ENCODE measurements at places on chromosomes 5 and 9.

GRCh38 chr9:100196215-100196614, 97.2 kb downstream of the INVS start:
- no peak for DNase-seq

GRCh38 chr9:128384801-128385495, 13.8 kb downstream of the URM1 start:
- DNase-seq: no peak

- DNase-seq: no peak
Measured at GRCh38 chr5:75281716-75282465, 45.2 kb upstream of the ANKRD31 start.

DNA sequence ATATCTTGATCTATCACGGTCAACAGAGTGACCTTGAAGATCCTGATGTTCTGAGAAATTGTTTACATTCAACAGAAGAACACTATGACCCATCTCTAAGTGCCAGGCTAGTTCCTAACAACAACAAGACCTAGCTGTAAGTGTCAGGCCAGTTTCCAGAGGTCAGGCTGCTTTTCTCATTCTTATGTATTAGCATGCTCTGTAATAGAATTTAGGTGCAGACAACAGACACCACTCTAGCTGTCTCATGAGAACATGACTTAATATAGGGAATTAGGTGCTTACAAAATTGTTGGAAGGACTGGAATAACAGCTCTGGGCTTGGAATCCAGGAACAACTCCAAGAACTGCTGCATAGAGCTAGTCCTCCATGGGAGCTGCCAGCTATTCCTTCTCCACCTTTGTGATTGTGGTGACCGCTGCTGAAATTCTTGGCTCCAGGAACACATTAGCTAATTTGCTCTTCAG, 138.7 kb downstream of the SNX18 start:
- DNase-seq: no peak

DNA sequence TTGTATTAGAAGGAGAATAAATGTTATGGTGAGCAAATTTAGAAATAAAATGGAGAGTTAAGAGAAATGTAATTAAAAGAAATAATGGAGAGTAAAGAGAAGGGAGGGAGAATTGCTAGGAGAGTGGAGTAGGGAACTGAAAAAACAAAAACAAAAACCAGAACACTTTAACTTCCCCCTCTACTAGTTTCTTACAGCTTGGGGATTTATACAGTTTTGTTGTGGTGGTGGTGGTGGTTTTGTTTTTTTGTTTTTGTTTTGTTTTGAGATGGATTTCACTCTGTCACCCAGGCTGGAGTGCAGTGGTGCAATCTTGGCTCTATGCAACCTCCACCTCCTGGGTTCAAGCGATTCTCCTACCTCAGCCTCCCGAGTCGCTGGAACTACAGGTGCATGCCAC, 322.4 kb downstream of the TMEM167A start:
- DNase-seq: peak; percentile 36

GRCh38 chr9:110095161-110095595, 112.8 kb downstream of the C9orf152 start:
- no peak for DNase-seq

GRCh38 chr5:179749857-179750508, 17.4 kb downstream of the MAML1 start:
- DNase-seq: no peak

DNA sequence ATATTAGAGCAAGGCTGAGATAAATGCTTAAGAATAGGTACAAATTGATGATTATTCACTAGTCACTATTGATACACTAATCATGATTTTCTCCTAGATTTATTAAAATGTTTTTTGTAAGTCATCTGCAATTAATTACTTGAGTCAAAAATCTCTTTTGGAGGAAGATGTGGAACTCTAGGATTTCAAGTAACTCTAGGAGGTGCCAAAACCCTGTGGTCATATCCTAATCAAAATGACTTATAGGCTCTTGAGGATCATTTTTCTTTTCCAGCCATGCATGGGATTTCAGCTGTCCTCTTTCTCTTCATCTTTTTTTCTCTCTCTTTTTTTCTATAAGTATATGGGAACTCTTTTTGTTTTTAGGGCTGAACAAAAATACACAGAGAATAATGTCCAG, 141.8 kb upstream of the CD180 start:
- DNase-seq: no peak

GRCh38 chr9:21027295-21027694, 4.1 kb downstream of the HACD4 start:
- DNase-seq: no peak

DNA sequence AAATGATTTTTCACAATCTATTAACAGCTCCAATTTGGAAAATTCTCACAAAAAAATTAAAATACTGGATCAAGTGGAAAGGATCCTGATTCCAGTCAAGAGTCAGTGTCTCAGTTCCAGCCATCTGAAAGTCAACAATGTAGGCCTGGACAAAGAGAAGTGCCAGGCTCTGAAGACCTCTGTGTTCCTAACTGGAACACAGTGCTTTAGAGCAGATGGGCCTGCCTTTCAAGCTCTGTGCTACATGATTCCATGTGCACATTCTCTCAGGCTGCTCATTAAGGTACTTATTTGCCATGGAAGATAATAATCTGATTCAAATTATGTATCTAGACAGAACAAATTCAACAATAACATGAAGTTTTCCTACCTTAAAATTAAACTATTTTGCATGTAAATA, 30.2 kb upstream of the ALDH1A1 start:
- DNase-seq: no peak

- DNase-seq: peak; percentile 60
Measured at GRCh38 chr5:137842296-137842695, 25.4 kb upstream of the MYOT start.

DNA sequence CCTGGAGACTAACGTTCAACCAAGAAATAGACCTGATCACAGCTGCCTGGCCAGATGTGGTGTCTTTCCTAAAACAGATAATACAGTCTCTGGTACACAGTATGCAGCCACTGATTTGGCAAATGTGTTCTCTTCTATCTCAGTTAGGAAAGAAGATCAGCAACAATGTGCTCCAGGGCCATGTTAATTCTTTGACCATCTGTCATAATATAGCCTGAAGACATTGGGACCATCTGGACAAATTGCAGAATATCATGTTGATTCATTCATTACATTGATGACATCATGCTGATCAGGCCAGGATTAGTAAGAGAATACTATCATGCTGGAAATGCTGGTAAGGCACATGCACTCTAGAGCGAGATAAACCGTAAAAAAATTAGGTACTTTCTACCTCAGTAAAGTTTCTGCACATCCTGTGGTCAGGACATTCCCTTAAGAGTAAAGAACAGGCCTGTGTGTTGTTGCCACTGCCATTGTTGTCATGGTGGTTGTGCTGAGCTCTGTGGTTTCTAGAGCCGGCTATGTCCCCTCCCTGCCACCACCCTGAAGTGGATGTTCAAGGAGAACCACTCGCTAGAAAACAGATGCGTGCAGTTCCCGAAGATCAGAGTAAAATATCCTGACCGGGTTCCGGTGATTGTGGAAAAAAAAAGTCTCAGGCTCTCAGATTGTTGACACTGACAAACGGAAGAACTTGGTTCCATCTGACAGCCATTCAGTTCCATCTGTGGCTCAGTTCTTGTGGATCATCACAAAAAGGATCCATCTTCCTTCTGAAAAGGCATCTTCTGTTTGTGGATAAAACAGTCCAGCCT, 6.4 kb upstream of the JMY start:
- no peak for DNase-seq

GRCh38 chr9:124941679-124942561, 1.0 kb upstream of the GOLGA1 start:
- peak; percentile 59 for DNase-seq

GRCh38 chr5:119220576-119221197, 135.1 kb upstream of the TNFAIP8 start:
- peak; percentile 69 for DNase-seq

GRCh38 chr9:81344366-81344765, 345.0 kb downstream of the TLE1 start:
- DNase-seq: no peak

GRCh38 chr5:35373249-35373648, 143.0 kb upstream of the PRLR start:
- no peak for DNase-seq

DNA sequence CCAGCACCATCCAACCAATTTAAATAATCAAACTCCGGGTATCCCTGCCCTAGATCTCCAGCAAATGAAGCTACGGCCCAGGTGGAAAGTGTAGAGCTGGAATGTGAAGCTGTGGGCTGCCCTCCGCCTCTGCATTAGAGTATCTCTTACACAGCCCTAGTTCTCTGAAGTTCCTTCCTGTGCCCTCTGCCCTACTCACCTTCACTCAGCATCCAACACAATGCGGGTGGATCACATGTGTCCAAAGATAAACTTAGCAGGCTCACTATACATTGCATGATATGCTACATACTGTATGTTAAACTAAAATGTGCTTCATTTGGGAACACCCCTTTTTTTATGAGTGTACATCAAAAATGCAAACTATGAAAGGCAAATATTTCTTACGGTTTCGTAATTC, 70.0 kb upstream of the RAD23B start:
- no peak for DNase-seq

GRCh38 chr5:175614861-175615260, 43.0 kb upstream of the HRH2 start:
- no peak for DNase-seq

GRCh38 chr5:80622756-80623155, 31.7 kb upstream of the MSH3 start:
- DNase-seq: no peak

DNA sequence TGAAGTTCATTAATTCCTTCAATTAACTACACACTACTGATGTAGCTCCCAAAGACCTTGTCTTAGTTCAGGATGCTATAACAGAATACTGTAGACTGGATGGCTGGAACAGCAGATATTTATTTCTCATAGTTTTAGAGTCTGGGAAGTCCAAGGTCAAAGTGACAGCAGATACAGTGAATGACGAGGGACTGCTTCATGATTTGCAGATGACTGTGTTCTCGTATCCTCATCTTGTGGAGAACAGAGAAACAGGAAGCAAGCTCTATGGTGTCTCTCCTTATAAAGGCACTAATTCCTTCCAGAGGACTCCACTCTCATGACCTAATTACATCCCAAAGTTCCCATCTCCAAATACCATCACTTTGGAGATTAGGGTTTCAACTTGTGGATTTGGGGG, 65.6 kb upstream of the MAP1B start:
- DNase-seq: peak; percentile 2

- DNase-seq: no peak
Measured at GRCh38 chr5:14435481-14435880, 146.1 kb upstream of the OTULINL start.

- DNase-seq: no peak
Measured at GRCh38 chr5:81971111-81971711, 612 bp upstream of the ATG10 start.

GRCh38 chr5:151775025-151775606, 3.4 kb downstream of the G3BP1 start:
- DNase-seq: no peak

GRCh38 chr5:137735555-137736284, at the start of gene KLHL3:
KLHL3 (minus strand) TSS chr5:137736089; CDS start chr5:137735646, 443 bp downstream.
- no peak for DNase-seq

DNA sequence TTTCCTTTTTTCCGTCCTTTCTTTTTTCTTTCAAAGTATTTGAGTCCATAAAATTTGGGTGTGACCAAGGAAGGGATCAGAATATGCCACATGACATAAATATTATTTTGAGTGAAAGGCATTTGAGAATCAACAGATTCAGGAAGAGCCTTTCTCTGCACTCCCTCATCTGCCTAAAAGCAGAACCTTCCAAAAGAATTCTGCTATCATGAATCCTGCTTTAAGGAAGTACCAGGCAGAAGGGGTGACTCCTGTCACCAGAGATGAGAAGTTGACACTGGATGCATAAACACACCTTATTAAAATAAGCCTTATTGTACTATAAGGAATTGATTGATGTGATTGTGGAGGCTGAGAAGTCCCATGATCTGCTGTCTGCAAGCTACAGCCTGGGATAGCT, 196.7 kb downstream of the SREK1 start:
- DNase-seq: no peak

- DNase-seq: no peak
Measured at GRCh38 chr5:116361171-116361967, 213.3 kb downstream of the SEMA6A start.

DNA sequence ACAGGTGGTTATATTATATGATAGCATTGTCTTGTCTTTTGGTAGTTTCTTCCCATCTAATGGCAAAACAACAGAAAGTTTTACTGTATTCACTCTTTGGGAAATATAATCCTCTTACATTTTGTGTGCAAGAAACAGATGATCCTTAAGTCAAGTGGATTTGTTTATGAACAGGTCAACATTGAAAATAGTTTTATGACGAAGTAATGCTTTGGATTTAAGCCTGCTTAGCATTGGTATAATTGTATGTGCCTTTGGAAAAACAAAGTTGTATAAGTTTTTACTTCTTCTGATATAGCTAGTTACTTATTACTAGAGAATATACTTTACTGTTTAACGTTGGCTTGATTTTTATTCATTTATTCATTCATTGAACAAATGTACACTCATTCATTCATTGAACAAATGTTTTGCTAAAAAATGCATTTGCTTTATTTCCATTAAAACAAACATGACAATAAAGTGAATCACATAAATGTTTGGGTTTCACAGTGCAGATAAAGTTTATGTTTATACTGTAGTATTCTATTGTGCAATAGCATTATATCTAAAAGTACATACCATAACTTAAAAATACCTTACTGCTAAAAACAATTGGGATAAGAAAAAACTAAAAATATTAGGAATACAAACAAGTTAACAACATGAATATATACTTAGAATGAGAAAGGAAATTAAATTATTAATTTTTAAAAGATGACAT, 12.3 kb downstream of the SGCD start:
- no peak for DNase-seq

GRCh38 chr5:160418561-160419457, at the start of gene SLU7:
SLU7 (minus strand) TSS chr5:160419081; CDS start chr5:160415294, 3,787 bp downstream.
- DNase-seq: peak; percentile 97

DNA sequence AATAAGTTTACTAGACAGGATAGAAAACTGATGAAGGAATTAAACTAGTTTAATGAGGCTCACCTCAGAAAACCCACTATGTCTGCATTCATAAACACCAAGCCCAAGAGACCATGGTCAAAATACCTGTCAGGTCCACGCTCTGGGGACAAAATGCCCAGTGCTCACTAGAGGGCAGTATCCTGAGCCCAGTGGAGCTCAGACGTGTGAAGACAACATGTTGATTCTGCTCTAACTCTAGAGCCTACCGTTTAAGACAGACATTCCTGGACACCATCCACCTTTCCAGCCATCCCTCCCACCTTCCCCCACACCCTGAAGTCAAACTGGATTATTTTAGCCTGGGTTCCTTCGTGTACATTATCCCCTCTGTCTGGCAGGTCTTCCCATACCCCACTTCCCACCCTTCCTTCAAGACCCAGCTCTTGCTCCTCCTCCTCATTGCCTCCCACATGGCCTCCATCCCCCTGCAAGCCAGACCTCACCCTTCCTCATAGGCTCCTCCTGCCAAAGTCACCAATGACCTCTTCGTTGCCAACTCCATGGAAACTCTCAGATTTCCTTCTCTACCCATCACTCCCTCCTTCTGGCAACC, 142.3 kb upstream of the FSTL4 start:
- DNase-seq: peak; percentile 3

GRCh38 chr9:84361645-84362044, 21.1 kb upstream of the SLC28A3 start:
- DNase-seq: peak; percentile 14

- no peak for DNase-seq
Measured at GRCh38 chr9:126604059-126605055, 9.4 kb upstream of the LMX1B start.
